T-helper 2 cell (primary cell): ENCODE measurements at places on chromosomes 7 and 10.

DNA sequence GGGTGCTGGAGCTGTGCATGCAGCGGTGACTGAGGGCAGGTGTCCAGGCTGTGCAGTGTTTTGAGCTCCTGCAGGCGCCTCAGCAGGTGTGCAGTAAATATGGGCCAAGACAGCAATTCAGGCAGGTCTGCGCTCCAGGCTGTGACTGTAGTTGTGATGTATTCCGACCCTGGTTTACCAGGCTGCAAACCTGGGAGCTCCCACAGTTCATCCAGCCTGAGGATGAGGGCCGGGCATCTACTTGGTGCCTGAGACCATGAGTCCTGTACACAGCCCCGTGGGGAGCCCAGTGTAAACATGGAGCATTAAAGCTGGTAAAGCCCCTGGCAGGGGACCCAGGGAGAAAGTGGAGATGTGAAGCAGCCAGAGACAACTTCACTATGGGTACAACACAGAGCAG is 82.8 kb downstream of the VOPP1 start:
- DNase-seq: no peak

DNA sequence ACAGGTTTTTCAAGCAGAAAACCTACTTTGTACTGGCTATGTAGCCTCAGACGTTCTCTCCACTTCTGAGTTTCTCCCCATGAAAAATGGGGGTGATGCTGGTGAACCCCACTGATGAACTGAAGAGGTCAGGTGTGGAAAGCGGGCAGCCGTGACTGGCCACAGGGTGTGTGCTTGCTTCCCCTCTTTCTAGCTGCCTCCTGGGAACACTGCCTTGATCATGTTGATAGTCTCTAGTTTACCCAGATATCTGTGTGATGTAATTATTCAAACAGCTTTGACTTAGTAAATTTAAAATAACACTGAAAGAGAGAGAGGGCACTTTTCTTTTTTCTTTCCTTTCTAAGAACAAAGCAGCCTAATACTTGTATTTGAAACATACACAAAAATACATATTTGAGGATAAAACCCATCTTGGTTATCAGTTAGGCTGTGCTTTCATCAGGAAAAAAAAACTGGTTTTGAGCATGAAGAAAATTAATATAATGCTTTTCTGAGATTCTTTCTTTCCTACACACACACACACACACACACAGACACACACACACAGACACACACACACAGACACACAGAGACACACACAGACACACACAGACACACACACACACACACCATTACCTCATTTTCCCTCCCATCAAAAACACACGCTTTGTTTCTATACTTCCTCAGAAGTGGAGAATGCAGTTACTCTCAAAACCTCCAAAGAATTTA is 76.7 kb downstream of the MACC1 start:
- DNase-seq: no peak

DNA sequence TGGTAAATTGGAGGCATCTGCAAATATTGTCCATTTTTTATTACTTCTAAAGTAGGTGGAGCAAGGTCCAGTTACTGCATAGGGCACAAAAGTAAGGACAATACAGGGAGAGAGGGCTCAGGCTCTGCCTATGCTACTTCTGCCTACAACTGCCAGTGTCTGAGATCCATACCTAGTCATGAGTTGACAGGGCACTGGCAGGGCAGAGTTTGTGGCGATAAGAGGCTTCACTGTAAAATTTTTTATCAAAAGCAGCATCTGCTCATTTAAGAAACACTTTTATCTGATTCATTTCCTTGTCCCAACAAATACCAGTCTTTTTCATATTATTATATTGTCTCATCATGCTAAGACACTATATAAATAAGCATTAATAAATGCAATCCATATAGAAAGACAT is 178.0 kb downstream of the LRRN3 start:
- no peak for DNase-seq

GRCh38 chr10:11106621-11107374 is 89.1 kb downstream of the CELF2 start:
- DNase-seq: no peak

DNA sequence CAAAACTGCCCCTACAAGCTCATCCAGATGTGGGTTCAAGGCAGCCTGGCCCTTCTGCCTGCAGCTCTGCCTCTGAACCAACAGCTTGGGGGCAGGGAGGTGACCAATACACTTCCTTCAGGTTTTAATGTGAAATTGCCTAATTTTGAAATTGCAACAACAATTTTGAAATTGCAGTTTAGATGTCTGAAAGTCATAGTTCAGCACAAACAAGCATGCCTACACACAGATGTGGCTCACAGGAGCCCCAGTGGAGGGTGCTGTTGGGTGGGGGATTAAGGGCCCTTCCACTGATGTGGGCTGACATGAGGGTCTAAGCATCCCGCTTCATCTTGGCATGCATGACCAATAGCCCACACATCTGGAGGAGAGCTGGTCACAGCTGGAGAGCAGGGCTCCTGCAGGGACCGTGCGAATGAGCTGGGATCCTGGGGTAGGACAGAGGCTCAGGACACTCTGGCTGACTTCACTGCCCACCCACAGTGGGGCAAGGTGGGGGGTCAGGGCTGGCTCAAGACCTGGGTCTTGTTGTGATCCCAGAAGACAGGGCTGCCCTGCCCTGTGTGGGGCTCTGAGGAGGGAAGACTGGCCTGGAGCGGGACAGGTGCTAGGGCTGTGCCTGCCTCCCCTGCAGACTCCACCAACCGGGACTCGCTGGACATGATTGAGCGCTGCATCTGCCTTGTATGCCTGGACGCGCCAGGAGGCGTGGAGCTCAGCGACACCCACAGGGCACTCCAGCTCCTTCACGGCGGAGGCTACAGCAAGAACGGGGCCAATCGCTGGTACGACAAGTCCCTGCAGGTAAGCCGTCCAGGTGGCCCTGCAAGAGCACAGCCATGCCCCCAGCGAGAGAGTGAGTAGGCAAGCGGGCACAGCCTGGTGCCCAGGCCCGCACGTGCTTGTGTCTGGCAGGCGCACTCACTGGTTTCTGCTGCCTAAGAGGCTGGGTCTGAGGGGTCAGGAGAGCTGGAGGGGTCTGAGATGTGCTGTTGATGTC is 32.3 kb downstream of the CHAT start:
- DNase-seq: no peak
